Chondrocyte (in vitro differentiated cells): ENCODE measurements at places on chromosomes 7 and 10. TPM values are rescaled to one million over a fixed set of nuclear protein-coding genes. Genes with fewer than 3 reads are reported as not detected.

SHLD2 gene
- 29.2 to 32.6 TPM (median 29.6 TPM) in 3 replicates for total RNA-seq

HOXA4 gene
- total RNA-seq, result 0.30 TPM in 1 of 3 replicates, not detected in the others

DNA sequence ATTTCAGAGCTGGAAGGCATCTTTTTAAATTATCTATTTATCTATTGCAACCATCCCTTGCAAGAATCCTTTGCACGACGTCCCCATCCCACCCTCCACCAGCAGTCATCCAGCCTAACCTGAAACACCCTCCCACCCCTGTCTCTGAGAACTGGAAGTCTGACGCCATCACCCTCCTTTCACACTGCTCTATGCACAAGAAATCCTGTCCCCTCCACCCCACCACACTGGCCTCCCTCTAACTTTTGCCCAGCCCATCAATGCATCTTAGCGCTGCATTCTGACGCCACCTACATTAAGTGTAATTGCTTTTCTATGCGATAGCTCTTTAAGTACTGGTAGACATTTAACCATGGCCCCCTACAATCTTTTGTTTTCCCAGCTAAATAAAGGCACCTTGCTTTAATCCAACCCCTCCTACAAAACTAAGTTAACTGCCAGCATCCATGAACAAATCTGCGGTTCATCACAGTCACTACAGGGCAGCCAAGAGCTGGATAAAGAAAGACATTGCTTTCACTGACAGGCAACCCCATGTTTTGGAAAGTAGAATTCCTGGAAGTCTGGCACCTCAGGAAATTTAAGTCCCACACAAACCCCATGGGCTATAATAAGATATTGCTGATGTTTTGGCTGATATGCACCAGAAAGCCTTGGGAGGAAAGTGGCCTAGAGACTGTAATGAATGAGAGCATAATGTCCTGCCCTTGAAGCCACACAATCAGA is 128.0 kb downstream of the GLI3 start:
- H3K27me3 ChIP-seq, result no peaks in the 10 kb centered on the region
- no peak overlapping the region for H3K4me3 ChIP-seq
- H3K36me3 ChIP-seq, result no peaks in the 10 kb centered on the region
- no peak for DNase-seq
- H3K27ac ChIP-seq, result no peak overlapping the region

NUPR2 gene
- not detected in 3 replicates for total RNA-seq

ZNF680 gene
- 3.2 to 7.5 TPM (median 3.9 TPM) in 3 replicates for total RNA-seq

- no peaks in the 10 kb centered on the region for H3K27me3 ChIP-seq
- H3K27ac ChIP-seq, result peak overlapping the region; percentile 46
- H3K4me3 ChIP-seq, result no peak overlapping the region
- DNase-seq, result no peak
Observed at GRCh38 chr7:66952343-66953043, 31.5 kb downstream of the TMEM248 start.

ZNF467 gene
- total RNA-seq, result 2.3 to 3.5 TPM (median 3.1 TPM) in 3 replicates

DNA sequence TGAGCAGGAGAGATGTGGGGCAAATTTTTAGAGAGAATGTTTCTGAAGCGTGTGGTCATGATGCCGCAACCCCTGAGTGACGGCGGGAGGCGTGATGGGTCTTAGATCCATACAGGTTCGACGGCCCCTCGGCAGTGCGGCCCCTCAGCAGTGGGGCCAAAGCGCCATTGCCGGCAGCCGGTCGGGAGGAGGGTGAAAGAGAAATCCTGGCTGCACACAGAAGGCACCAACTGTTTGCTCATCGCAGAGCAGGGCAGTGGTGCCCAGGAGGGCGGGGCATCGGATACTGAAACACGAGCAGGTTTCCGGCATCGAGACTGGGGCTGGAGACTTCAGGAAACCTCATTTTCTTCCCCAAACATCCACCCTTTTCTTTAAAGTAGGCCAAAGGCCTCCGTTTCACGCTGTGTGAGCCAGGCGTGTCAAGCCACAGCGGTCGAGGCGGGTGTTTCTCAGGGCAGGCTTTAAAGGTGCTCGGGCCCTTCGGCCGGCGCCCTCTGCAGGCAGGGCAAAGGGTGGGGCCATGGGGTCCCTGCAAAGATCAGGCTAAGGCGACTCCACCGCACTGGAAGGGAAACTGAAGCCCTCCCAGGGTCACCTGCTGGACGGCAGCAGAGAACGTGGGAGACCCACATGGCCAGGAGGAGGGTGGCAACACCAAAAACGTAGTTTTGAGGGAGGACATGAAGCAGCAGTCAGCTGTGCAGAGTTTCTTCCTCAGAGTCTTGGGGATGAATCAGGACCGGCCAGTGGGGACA is 42.0 kb upstream of the PPP2R2D start:
- H3K4me1 ChIP-seq, result no peaks in the 10 kb centered on the region
- H3K27ac ChIP-seq, result no peak overlapping the region
- DNase-seq, result peak; percentile 84
- H3K27me3 ChIP-seq, result peaks cover 30% of the 10 kb centered on the region

- peak overlapping the region; percentile 98 for H3K4me3 ChIP-seq
- peaks cover 35% of the 10 kb centered on the region for H3K4me1 ChIP-seq
- DNase-seq, result no peak
- H3K36me3 ChIP-seq, result peaks cover 34% of the 10 kb centered on the region
- peak overlapping the region; percentile 94 for H3K27ac ChIP-seq
- H3K27me3 ChIP-seq, result no peaks in the 10 kb centered on the region
Observed at GRCh38 chr7:5528071-5528814, 104.6 kb upstream of the TNRC18 start.

DNA sequence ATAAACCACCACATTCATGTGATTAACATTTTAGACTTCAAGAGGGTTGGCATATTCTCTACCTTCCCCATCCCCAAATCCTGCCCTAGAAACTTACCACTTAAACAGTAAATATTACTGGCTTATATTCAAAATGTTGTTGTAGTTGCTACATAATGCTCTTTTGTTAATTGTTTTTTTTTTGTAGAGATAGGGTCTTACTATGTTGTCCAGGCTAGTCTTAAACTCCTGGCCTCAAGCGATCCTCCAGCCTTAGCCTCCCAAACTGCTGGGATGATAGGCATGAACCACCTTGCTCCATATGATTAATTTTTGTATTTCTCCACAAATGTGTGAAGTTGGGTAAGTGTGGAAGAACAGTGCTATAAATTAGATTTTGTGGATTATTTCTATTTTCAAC is 6.5 kb downstream of the PDK4 start:
- H3K4me3 ChIP-seq, result no peak overlapping the region
- H3K36me3 ChIP-seq, result peaks cover 28% of the 10 kb centered on the region
- H3K27ac ChIP-seq, result no peak overlapping the region
- no peak for DNase-seq

ASB10 gene
- total RNA-seq, result not detected in 3 replicates

LRRC27 gene
- total RNA-seq, result 10.2 to 14.4 TPM (median 13.2 TPM) in 3 replicates

LRRC18 gene
- total RNA-seq, result not detected in 3 replicates

DNA sequence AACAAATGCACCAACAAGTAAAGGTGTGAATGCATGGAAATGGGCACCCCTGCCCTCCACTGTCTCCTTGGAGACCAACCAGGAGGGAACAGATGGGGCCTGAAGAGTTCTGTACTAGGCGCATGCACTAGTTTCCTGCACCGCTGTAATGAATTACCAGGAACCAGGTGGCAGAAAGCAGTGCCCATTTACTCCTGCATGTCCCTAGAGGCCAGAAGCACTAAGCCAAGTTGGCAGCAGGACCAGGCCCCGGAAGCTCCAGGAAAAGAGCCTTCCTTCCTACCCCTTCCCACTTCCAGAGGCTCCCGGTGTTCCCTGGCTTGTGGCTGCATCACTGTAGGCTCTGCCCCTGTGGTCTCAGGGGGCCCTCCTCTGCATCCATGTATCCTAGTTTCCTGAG is 237.5 kb upstream of the PPP2R2D start:
- no peaks in the 10 kb centered on the region for H3K27me3 ChIP-seq
- no peak overlapping the region for H3K27ac ChIP-seq
- H3K4me3 ChIP-seq, result no peak overlapping the region
- H3K36me3 ChIP-seq, result no peaks in the 10 kb centered on the region
- DNase-seq, result no peak

- no peak for DNase-seq
- H3K27ac ChIP-seq, result no peak overlapping the region
- H3K27me3 ChIP-seq, result no peaks in the 10 kb centered on the region
- H3K4me3 ChIP-seq, result no peak overlapping the region
Observed at GRCh38 chr10:129481641-129482040, 14.6 kb downstream of the MGMT start.

DNA sequence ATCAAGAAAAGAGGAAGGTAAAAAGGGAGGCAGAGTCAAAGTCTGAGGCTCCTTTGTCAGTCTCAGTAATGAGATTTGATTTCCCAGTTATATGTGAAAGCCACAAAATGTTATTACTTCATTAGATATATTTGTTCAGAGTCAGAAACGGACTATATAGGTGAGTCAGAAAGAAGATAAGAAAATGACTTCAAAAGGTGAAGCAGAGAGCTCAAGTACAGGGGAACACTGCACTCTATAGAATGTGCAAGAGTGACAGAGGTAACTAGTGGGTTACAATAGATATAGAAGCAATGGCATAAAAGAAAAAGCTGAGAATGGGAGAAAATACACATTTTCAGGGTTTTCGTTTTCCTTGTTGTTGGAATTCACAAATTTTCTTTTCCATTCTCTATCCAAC is 43.3 kb downstream of the DGKB start:
- H3K27ac ChIP-seq, result no peak overlapping the region
- no peaks in the 10 kb centered on the region for H3K36me3 ChIP-seq
- H3K4me1 ChIP-seq, result no peaks in the 10 kb centered on the region
- no peak for DNase-seq

DNA sequence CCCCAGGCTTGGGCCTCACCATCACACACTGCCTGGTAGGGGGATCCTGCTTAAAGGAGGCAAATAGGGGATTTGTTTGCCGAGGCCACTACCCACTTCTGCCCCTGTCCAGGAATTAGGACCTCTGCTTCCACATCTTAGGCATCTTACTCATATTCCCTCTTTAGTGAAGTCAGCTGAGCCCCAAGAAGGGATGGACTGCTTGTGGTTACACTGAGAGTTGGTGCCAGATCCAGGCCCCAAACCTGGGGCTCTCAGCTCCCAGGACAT is 1.6 kb upstream of the GPRIN2 start:
- no peak for DNase-seq
- H3K27me3 ChIP-seq, result peaks cover 9% of the 10 kb centered on the region
- H3K4me1 ChIP-seq, result peaks cover 10% of the 10 kb centered on the region
- H3K36me3 ChIP-seq, result no peaks in the 10 kb centered on the region
- no peak overlapping the region for H3K27ac ChIP-seq

MIOS gene
- total RNA-seq, result 15.1 to 18.8 TPM (median 15.7 TPM) in 3 replicates

GIMAP5 gene
- total RNA-seq, result not detected in 3 replicates

BMPER gene
- 0.30 to 0.63 TPM (median 0.62 TPM) in 3 replicates for total RNA-seq

- DNase-seq, result peak; percentile 52
- no peaks in the 10 kb centered on the region for H3K36me3 ChIP-seq
- H3K27ac ChIP-seq, result no peak overlapping the region
- no peak overlapping the region for H3K4me3 ChIP-seq
- no peaks in the 10 kb centered on the region for H3K27me3 ChIP-seq
Observed at GRCh38 chr10:128059266-128059981, 66.8 kb downstream of the MKI67 start.

DNA sequence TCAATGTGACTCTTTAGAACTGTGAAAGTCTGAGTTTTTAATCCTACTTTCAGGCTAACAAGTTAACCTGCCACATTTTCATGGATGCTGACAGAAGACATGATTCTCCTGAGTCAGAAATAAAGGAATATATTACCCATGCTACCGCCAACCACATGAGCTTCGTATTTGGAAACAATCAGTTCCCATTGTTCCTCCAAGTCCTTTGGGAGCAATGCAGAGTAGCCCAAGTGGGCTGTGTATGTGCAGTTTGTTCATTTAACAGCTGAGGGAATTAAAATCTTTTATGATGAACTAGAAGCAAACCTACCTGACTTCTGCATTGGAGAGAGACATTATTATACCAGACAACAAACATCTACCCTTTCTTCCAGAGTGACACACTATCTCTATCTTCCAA is 169.3 kb upstream of the BET1 start:
- H3K27ac ChIP-seq, result no peak overlapping the region
- peaks cover 23% of the 10 kb centered on the region for H3K4me1 ChIP-seq
- no peaks in the 10 kb centered on the region for H3K27me3 ChIP-seq
- no peak for DNase-seq
- H3K4me3 ChIP-seq, result no peak overlapping the region
